Hematopoietic multipotent progenitor cell treated with erythropoietin and hydrocortisone succinate and interleukin-3 and kit ligand, for 8 days (in vitro differentiated cells): ENCODE measurements at places on chromosomes 5 and 9.

- DNase-seq: peak; percentile 50
Measured at GRCh38 chr9:74770508-74771261, 117.0 kb downstream of the TRPM6 start.

GRCh38 chr9:99445371-99445891, 223.3 kb downstream of the SEC61B start:
- DNase-seq: no peak

GRCh38 chr5:74638544-74638969, 2.0 kb downstream of the ENC1 start:
- no peak for DNase-seq

GRCh38 chr9:5536684-5537083, 26.4 kb downstream of the PDCD1LG2 start:
- no peak for DNase-seq

- DNase-seq: peak; percentile 35
Measured at GRCh38 chr5:18314192-18314778, 680.0 kb downstream of the TAF11L14 start.

- DNase-seq: no peak
Measured at GRCh38 chr9:7892975-7893374, 93.4 kb upstream of the DMAC1 start.

- no peak for DNase-seq
Measured at GRCh38 chr5:124888050-124888506, 141.6 kb upstream of the ZNF608 start.

- no peak for DNase-seq
Measured at GRCh38 chr9:136297766-136298735, 5.8 kb downstream of the CCDC187 start.

DNA sequence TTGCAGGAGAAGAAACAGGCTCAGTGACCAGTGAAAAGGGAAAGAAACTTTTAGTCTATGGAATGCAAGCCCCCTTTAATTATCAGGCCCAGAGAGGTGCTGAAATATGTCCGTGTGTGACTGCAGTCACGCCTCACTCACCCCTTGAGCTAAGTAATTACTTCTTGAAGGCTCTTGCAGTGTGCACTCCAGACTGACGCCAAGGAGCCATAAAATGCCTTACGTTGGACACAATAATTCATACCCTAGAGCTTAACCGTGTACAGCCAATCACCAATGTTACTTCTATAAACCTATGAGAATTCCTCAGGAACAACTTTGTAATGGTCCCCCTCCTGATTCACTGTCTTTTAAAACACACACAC, 242.2 kb downstream of the SYK start:
- no peak for DNase-seq

DNA sequence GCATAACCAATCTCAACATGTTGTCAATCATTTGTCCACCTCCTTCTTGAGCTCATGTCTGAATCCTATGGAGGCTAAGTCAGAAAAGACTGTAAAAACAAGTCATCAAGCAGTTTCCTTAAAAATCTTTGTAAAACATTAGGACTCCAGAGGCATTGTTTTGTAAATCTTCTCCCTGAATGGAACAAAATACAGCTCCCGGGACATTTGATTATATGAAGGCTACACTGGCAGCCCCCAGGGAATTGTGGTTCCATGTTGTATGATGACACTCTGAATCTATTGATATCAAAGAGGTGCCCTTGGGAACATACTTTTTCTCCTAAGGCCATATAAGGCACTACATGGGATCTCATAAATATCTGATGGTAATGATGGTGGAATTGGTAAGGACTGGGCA, 83.2 kb upstream of the NUDT12 start:
- DNase-seq: no peak

DNA sequence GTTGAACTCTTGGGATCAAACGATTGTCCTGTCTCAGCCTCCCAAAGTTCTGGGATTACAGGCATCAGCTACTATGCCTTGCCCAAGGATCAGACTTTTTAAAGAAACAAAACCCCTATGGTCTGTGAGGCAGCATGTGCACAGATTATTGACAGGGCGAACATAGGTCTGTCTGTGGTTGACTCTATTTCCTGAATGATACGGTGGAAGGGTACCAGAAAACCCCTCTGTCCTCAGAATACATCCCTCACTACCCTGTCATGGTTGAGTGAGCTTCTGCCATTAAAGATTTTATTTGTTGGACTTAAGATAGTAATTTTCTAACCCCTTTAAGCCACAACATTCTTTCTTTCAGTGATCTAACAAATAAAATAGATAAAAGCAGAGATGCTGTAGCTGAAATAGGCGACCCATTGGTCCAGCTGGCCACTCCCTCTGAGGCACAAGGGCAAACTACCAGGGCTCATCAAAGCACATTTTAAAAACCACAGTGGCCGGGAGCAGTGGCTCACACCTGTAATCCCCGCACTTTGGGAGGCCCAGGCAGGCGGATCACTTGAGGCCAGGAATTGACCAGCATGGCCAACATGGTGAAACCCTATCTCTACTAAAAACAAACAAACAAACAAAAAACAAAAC, 84.9 kb upstream of the ANKRD55 start:
- no peak for DNase-seq

DNA sequence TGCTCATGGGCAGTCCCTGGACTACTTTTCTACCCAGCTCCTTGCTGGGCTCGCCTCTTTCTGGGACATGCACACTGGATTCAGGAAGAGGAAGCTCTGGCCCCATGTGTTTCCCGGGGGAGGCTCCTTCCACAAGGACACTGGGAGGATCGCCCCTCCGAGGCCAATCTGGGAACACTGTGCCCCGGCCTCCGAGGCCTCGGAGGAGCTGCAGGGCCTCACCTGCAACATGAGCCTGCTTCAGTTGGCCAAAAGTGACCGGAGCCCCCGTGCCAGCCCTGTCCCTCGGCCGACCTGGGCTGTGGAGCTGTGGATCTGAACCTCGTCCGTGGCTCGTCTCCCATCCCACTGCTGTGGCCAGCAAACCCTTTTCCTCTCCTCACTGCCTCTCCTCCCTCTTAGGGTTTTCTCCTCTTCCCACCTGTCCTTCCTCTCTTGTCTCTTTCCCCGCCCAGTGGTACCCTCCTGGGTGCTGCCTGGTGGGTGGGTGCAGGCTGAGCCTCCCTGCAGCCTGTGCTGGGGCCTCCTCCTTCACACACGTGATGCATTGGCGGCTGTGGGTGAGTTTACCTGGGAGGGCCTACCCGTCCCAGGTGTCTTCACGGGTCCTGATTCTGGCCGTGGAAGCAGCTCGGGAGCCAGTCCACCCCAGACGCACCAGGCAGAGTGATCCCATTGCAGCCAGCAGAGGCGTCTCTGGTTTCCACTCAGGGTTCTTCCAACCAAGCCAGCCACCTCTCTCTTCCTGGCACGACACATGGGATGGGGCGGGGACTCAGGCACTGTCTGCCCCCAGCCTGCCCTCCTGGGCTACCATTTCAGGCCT, 241.8 kb downstream of the CACNA1B start:
- no peak for DNase-seq

GRCh38 chr5:111364992-111365391, 140.8 kb downstream of the CAMK4 start:
- no peak for DNase-seq

- no peak for DNase-seq
Measured at GRCh38 chr9:70883963-70884793, 237.2 kb downstream of the TRPM3 start.

- DNase-seq: no peak
Measured at GRCh38 chr9:35793461-35793860, 2.1 kb downstream of the NPR2 start.

- no peak for DNase-seq
Measured at GRCh38 chr5:66713998-66714397, 117.8 kb downstream of the MAST4 start.

DNA sequence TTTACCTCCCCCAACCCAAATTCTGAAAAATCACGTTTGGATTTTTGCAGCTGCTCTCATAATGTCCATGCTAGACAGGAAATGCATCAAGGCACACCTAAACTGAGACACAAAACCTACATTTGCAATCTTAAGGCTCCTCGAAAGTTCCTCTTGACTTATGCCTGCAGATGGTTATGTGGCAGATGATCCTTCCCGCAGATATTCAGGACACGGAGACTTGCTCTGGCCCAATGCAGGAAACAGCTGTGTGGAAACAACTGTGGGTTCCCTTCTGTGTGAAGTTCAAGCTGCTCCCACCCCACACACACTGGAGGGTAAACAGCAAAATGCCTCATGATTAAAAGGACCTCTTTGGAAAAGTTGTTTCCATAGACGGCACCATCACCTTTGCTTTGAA, 253.8 kb downstream of the EBF1 start:
- DNase-seq: no peak

- no peak for DNase-seq
Measured at GRCh38 chr5:36444582-36445418, 143.1 kb upstream of the RANBP3L start.

- DNase-seq: no peak
Measured at GRCh38 chr5:86881493-86882090, 263.9 kb downstream of the COX7C start.
